ENCODE measurements at places on chromosomes 11 and 22. TPM values are rescaled to one million over a fixed set of nuclear protein-coding genes. Genes with fewer than 3 reads are reported as not detected.

DNA sequence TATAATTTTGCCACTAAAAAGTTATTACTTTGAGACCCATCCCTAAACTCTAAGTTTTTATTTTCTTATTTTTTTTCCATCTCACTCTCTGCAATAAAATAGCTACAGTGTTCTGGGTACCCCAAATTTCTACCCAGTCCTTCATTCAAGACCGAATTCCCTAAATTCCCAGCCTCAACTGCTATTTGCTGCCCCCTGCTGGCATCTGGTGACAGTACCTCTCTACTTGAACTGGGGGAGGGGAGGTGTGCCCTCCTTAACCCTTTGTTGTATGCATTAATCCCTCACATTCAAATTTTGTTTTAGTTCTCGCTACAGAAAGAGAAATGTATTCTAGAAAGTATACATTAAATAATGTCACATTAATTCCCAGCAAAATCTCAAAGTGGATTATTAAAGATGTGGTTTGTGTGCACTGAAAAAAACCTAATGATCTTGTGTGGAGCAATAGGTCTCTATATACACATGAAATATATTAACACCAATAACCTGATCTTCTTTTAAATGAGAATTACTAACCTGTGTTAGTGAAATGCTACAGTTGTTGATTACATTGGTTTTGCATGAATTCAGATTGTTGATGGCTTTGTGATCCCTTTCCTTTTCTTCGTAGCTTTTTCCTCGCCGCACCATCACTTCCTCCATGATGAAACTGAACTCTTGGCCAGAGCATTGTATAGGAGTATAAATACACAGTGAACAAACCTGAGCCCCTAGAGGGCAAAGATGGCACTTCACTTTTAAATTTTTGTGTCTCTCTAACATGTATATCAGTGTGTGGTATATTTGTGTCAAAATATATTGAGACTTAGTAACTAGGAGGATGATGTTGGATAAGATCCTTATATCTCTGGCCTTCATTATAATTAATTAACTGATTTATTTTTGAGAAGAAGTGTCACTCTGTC, 590.0 kb downstream of the METTL15 start:
- DNase-seq: peak; percentile 42

DNA sequence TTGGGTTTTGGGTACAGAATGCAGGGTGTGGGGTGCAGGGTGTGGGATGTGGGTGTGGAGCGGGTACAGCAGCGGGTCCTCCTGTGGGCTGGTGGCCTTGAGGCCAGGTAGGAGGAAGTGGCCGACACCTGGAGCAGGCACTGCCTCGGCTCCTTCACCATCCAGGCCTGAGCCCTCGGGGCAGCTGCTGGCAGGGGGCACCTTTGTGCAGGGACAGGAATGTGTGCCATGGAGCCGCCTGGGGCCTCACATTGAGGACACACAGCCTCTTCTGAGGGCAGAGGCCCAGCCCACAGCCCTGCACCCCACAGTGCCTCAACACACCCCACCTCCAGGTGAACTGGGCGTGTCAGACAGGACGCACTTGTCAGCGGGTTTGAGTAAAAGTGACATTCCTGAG, 984.0 kb downstream of the BRD1 start:
- DNase-seq: peak; percentile 59

DNA sequence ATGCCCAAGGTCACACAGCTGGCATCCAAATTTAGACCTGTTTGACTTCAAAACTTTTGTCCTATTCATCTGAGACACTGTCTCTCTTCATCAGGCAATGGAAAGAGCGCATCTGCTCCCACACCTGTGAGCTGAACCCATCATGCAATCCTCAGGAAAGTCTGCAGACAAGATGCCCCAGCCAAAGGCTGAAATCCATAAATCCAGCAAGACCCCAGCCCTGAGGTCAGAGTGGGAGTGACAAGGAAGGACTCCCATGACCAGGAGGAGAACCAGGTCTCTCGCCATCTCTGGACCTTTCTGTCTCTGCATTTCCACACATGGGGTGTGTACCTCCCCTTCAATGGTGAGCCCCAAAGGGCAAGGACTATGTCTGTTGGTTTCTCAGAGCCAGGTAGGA, 83.6 kb upstream of the HMGXB4 start:
- DNase-seq: no peak

GRCh38 chr11:15339302-15339701, 224.6 kb downstream of the INSC start:
- DNase-seq: no peak

DNA sequence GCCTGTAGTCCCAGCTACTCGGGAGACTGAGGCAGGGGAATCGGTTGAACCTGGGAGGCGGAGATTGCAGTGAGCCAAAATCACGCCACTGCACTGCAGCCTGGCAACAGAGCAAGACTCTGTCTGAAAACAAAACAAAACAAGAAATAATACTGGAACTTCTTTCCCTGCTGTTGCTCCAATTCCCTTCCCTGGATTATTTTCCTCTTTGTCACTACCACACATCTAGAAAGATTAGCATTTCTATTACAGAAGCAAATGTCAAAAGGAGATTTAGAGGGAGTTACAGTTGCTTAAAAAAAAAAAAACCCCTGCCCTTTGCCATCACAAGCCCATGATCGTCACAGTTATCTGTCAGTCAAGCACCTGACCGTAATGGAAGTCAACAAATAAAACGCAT, 17.7 kb upstream of the SCGB1D1 start:
- DNase-seq: no peak

DNA sequence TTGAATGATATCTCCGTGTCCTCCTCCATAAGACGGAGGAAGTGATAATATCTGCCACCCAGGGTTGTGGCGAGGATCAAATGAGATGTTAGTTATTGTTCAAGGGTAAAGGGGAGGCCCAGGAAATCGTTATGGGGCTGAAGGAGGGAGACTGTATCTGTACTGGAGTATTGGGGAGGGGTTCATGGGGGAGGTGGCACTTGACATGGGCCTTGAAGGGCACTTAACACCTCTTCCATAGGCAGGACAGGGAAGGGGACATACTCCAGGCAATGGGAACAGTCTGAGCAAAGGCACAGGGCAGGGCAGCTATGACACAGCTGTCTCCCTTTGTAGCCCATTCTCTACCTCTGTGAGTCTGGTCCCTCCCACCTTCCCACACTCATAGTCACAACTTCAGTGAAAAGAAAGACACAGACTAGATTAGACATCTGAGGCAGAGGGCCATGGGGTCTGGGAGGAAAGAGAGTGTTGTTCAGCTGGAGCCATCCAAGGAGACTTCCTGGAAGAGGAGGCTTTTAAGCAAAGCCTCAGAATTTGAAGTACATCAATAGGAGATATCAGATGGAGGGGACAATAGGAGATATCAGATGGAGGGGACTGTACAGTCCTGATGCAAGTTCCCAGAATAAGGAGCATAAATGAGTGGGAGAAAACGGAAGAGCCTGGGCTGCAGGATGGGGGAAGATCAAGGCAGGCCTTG, 15.8 kb upstream of the DGKZ start:
- no peak for DNase-seq

Gene FAM180B
- polyA plus RNA-seq: 0.13 TPM

Gene FHIP1B
- polyA plus RNA-seq: 69.0 TPM

Gene LINC01488
- 0.07 TPM for polyA plus RNA-seq

- DNase-seq: no peak
Measured at GRCh38 chr11:115077740-115078139, 399.4 kb downstream of the NXPE2 start.

Gene HEPN1
- 0.15 TPM for polyA plus RNA-seq

DNA sequence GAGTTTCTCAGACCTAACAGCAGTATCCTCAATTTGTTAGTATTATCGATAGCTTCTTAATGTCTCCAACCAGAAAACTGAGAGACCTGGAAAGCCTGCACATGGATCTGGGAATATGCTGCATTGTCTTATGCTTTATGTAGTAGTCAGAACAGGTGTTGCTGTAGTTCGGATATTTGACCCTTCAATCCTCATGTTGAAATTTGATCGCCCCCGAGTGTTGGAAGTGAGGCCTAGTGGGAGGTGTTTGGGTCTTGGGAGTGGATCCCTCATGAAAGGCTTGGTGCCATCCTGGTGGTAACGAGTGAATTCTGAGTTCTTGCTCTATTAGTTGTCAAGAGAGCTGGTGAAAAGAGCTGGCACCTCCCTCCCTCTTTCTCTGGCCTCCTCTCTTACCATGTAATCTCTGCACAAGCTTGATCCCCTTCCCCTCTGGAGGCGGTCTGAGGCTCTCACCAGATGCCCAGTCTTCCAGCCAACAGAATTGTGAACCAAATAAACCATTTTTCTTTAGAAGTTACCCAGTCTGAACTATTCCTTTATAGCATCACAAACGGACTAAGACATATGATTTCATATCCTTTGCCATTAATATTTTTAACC, 227.1 kb downstream of the DDX10 start:
- DNase-seq: no peak

DNA sequence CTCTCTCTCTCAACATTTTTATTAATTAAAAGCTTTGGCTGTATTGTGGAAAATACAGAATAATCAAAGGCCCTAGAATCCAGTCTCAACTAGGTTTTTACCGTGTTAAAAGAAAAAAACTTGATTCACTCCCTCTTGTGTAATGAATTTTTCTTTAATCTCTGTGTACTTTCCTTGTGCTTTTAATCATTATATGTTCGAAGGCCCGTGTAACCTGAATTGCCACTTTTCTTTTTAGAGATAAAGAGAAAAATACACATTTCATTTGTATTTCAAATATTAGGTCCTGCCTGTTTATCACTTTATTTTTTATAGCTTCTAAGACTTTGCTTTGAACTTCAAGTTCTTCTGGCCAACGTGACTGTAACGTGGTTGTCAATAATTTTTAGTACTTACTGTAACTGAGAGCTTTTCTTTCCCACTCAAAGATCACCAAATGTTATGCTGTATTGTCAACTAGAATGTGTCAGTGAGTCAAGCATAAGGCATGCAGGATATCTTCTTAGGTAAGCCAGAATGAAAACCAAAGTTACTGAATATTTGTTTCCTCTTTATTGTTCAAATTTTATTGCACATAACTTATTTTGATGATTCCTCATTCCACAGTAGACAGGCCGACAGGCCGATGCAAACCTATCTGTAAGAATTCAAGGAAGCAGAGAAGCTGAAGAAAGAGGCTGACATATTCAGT, 23.3 kb upstream of the FAR1 start:
- DNase-seq: peak; percentile 66

- DNase-seq: no peak
Measured at GRCh38 chr11:45806937-45807791, 2.2 kb downstream of the SLC35C1 start.

Gene VSIG2
- 27.9 TPM for polyA plus RNA-seq

Gene NRGN
- polyA plus RNA-seq: 21.7 TPM

GRCh38 chr11:2713661-2714462, 14.1 kb upstream of the KCNQ1OT1 start:
- no peak for DNase-seq

- no peak for DNase-seq
Measured at GRCh38 chr11:19987331-19987801, 172.9 kb downstream of the DBX1 start.

DNA sequence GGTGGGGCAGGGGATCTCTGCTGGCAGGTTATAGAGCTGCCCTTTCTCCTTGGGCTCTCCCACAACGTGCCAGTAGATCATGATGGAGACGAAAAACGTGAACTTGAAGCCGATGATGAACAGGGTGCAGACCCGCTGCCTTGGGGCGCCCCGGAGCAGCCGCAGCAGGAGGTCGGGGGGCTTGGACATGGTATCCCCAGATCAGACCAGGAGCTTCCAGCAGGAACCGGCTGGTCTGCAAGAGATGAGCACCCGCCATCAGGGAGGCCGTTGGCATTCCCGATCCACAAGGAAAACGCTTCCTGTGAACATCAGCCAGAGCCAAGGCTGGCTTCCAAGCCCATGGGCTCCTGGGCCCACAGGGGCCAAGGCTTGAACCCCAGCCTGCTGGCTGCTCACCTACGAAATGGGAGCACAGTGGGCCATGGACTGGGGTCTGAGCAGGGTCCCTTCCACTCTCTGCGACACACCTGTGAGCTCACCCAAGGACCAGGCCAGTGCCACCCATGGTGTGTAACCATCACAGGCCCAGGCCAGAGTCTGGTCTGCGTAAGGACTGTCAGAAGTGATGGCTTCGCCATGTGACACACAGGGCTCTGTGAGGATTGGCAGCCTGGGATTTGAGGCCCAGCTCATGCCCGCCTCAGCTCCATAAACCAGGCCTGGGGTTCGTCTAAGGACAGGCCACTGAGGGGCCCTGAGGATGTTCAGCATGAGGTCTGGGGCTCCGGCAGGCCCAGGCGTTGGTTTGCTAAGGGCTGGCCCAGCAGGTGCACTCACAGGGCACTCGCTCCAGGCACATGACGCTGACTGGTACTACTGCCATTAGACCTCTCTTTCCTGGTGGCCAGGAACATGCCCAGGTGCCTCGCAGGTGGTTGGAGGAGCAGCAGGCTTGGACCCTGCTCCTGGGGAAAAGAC, 26.6 kb downstream of the A4GALT start:
- no peak for DNase-seq

GRCh38 chr11:132064987-132065620, 694.7 kb downstream of the NTM start:
- DNase-seq: peak; percentile 44

DNA sequence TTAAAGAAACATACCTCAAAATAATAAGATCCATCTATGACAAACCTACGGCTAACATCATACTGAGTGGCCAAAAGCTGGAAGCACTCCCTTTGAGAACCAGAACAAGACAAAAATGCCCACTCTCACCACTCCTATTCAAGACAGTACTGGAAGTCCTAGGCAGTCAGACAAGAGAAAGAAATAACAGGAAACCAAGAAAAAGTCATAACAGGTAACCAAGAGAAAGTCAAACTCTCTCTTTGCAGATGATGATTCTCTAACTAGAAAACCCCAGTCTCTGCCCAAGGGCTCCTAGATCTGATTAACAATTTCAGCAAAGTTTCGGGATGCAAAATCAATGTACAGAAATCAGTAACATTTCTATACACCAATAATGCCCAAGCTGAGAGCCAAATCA, 35.6 kb downstream of the TMEM123 start:
- no peak for DNase-seq

DNA sequence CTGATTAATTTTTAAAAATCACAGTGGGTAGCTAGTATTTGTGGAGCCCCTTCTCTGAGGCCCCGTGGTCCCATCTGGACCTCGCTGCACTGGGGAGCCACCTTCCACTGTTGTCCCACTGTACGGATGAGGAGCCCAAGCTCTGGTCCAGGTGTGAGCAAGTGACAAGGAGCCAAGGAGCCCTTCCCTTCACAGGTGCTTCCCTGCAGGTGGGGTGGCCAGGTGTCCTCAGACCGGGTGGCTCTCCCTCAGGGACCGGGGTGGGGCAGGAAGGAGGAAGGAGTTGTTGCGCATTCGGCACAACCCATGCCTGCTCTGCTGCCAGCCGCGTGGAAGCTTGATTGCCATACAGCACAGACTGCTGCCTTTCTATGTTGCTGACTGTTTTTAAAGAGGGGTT, 10.4 kb upstream of the SEPTIN5 start:
- DNase-seq: no peak

Gene SPCS2
- 171 TPM for polyA plus RNA-seq

Gene DSCAML1
- polyA plus RNA-seq: 1.4 TPM

Gene OR52I2
- not detected for polyA plus RNA-seq

Measured in left lung (tissue), 14 donors.